Epithelial cell of esophagus (primary cell): ENCODE measurements at places on chromosomes 12 and 14.
A peak's percentile ranks its signal among the peaks of the same experiment; 100 is the strongest.

DNA sequence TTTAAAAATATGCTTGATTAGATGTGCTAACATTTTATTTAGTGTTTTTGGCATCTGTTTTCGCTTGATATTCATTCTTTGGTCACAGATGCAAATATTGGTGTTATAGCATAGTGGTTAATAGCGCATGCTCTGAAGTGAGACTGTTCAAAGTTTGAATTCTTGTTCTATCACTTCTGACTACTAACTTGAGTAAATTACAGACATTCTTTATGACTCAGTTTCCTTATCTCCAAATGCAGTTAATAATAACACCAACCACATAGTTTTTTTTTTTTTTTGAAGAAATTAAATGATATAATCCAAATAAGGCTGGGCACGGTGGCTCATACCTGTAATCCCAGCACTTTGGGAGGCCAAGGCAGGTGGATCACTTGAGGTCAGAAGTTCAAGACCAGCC lies 81.0 kb downstream of the TMX1 start:
- DNase-seq, result no peak

- DNase-seq, result peak; percentile 70
Measured at GRCh38 chr14:58107947-58108552, 44.0 kb downstream of the ARMH4 start.

DNA sequence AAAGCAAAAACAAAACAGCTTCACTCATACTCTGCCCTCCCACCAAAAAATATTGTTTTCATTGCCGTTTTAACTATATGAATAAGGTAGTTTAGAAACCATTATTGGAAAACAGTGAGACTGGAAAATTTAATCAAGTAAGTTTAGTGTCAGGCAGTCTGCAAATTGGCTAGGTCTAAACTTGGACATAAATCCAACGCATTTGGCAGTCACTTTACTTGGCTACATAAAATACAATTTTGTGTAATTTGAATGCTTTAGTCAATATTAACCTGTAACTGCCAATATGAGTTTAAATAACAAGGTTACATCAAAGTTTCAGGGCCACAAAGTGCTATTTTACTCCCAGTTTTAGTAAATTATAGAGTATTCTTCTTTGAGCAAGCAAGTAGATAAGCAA lies 202.3 kb upstream of the SLC38A2 start:
- no peak for DNase-seq

DNA sequence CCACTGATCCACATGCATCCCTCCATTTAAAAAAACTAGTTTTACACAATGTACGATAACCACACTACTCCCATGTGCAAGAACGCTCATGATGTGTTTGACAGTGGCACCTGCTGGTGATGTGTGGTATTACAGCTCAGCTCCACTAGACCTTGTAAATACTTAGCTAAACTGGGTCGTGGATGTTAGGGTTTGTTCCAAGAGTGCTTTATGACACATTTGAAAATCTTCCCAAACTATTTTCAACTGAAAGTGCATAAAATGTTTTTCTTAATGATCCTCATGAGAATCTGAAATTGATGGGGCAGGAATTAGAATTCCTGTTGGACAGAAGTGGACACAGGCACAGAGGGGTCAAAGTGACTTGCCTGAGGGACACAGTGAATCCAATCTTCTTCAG lies 99.2 kb downstream of the SCARB1 start:
- peak; percentile 67 for DNase-seq

GRCh38 chr12:62372134-62372533 lies 94.5 kb upstream of the MON2 start:
- DNase-seq, result no peak

- peak; percentile 72 for DNase-seq
Measured at GRCh38 chr12:104886418-104887401, 71.4 kb downstream of the SLC41A2 start.

GRCh38 chr12:12985817-12986408 lies 14.2 kb downstream of the HEBP1 start:
- DNase-seq, result peak; percentile 47

DNA sequence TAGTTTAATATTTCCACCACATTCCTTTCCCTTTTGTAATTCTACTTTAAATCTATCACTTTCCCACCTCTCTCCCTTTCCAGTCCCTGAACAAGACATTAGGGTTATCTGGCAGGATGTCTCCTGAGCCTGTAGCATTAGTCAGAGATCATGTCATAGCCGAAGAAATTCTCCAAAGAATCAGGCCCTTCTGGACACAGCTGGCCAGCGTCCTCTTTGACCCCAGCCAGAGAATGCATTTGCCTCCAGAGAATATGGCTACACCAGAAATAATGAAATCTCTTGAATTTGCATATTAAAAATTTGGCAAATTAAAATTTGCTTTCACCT lies 56.7 kb downstream of the NTF3 start:
- no peak for DNase-seq

- no peak for DNase-seq
Measured at GRCh38 chr12:100767950-100768349, 26.6 kb upstream of the ANO4 start.
